ENCODE measurements at places on chromosomes 12 and 14. TPM values are rescaled to one million over a fixed set of nuclear protein-coding genes. Genes with fewer than 3 reads are reported as not detected.

TBC1D30 gene
- total RNA-seq: 0.73 TPM

PLD4 gene
- total RNA-seq: 4.9 TPM

NGB gene
- not detected for total RNA-seq

OAS1 gene
- total RNA-seq: 8.5 TPM

GPRC5D gene
- total RNA-seq: not detected

TAPBPL gene
- total RNA-seq: 60.3 TPM

HAL gene
- total RNA-seq: 0.75 TPM

SERPINA12 gene
- not detected for total RNA-seq

SLC38A1 gene
- total RNA-seq: 321 TPM

SIX4 gene
- 0.12 TPM for total RNA-seq

CLEC4C gene
- total RNA-seq: not detected

RPL10L gene
- not detected for total RNA-seq

CGRRF1 gene
- 14.2 TPM for total RNA-seq

PLEKHG7 gene
- total RNA-seq: 0.13 TPM

ETFBKMT gene
- total RNA-seq: 1.3 TPM
